ENCODE measurements at places on chromosomes 1 and 21. TPM values are rescaled to one million over a fixed set of nuclear protein-coding genes. Genes with fewer than 3 reads are reported as not detected.

DNA sequence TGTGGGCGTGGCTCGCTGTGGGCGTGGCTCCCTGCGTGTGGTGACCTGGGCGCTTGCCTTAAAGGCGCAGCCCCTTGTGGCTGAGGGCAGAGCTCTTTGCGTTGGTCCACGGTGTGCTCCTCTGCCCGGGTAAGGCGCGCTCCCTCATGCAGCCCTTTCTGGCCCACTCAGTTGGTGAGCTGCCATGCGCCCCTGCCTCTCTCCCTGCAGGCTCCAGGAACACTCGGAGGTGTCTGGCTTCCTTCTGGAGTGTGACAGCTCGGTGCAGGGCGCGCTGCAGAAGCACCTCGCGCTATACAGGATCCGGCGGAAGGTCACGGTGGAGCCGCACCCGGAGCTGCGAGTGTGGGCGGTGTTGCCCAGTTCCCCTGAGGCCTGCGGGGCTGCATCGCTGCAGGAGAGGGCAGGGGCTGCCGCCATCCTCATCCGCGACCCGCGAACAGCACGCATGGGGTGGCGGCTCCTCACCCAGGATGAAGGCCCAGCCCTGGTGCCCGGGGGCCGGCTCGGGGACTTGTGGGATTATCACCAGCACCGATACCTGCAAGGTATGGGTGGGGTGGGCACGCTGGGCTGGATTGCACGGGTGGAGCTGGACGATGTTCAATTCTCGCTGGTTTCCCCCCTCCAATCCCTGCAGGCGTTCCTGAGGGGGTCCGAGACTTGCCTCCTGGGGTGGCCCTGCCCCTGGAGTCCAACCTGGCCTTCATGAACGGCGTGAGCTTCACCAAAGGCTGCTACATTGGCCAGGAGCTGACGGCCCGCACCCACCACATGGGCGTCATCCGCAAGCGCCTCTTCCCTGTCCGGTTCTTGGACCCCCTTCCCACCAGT is 9.1 kb downstream of the IBA57 start:
- no peaks in the 10 kb centered on the region for H3K27me3 ChIP-seq
- peak; percentile 78 for DNase-seq
- no peaks in the 10 kb centered on the region for H3K36me3 ChIP-seq
- no peak overlapping the region for H3K4me3 ChIP-seq

The SPATA46 gene
- polyA plus RNA-seq: not detected

DNA sequence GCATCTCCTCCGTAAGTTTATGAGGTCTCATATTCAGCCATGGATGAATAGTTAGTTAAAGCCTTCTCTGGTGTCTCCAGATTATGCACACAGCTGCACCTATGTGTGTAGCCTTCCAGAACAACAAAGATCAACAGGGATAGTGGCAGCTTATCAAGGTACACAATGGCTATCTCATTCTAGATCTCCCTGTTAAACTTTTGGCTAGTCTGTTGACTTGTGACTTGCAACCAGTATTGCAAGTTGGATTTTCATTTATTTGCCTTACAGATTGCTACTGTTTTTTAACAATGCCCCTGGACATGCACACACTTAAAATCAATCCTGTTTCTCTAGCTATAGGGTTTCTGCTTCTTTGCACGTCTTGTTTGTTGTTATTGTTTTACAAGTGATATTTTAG is 363.2 kb downstream of the OMA1 start:
- no peak for DNase-seq
- H3K4me3 ChIP-seq: no peak overlapping the region
- H3K4me1 ChIP-seq: no peaks in the 10 kb centered on the region
- no peaks in the 10 kb centered on the region for H3K27me3 ChIP-seq
- no peak overlapping the region for H3K27ac ChIP-seq

DNA sequence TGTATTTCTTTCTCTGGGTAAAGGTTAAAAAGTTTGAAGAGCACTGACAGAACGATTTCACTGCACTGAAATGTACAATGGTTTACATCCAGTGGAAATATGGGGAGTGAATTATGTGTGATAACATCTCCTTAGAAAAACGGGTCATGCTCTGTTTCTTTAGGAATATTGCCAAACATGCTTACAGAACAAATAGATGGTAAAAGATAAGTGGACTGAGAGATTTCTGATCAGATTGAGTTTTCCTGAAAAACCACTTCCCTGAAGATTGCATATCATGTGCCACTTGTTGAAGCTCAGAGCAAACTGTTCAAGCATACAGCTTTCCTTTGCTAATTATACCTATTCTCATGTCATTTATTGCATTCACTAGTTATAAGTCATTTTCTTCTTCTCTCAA is 29.9 kb upstream of the DISP1 start:
- no peak overlapping the region for H3K27ac ChIP-seq
- no peak overlapping the region for H3K4me3 ChIP-seq
- no peaks in the 10 kb centered on the region for H3K4me1 ChIP-seq
- no peaks in the 10 kb centered on the region for H3K36me3 ChIP-seq
- no peaks in the 10 kb centered on the region for H3K27me3 ChIP-seq
- DNase-seq: no peak

- no peaks in the 10 kb centered on the region for H3K27me3 ChIP-seq
- no peak for DNase-seq
- H3K4me3 ChIP-seq: no peak overlapping the region
- no peaks in the 10 kb centered on the region for H3K36me3 ChIP-seq
- no peaks in the 10 kb centered on the region for H3K4me1 ChIP-seq
Measured at GRCh38 chr1:74396933-74397332, 115.5 kb downstream of the LRRC53 start.

The RAB13 gene
- 65.7 TPM for polyA plus RNA-seq

The CTSE gene
- 0.03 TPM for polyA plus RNA-seq

GRCh38 chr1:66644331-66644730 is 107.9 kb upstream of the DYNLT5 start:
- H3K27me3 ChIP-seq: no peaks in the 10 kb centered on the region
- no peak overlapping the region for H3K27ac ChIP-seq
- H3K4me1 ChIP-seq: no peaks in the 10 kb centered on the region

DNA sequence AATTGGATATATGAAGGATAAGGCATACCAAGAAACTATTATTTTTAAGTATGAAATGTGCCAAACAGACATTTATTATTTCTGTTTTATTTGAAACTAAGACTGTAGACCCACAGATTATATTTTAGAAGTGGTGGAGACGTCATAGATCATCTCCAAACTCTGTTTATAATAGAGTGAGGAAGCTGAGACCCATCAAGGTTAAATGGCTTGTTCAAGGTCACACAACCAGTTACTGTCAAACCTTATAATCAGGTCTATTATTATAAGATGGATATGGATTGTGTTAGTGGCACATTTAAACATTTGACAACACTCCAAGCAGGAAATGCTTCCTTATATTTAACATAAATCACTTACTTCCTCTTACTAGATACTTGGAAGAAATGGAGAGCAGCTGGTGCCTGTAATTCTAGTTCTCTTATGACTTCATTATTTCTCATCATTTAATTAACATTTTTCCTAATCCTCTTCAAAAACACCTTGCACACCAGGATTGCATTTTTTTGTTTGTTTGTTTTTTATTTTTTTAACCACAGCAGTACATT is 117.0 kb downstream of the NEK7 start:
- H3K27ac ChIP-seq: no peak overlapping the region
- H3K4me1 ChIP-seq: no peaks in the 10 kb centered on the region
- no peaks in the 10 kb centered on the region for H3K36me3 ChIP-seq
- no peak for DNase-seq

The CYP4A22 gene
- polyA plus RNA-seq: 0.03 TPM

The SERPINC1 gene
- 0.08 TPM for polyA plus RNA-seq

DNA sequence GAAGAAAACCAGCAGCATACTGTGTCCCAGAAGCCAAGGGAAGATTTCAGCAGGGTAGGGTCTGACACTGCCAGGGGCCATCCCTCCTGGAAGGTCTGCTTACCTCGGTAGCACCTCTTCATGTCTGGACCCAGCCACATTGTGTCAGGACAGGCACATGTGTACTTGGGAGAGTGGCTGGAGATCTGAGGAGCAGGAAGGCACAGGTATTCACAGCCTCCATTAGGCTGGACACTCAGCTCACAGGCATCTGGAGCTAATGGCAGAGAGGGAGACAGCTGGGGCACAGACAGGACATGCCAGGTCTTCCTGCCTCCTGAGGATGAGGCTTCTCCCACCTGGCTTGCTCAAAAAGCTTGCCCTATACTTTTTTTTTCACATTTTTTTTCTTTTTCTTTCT is 19.9 kb upstream of the MAGOH start:
- peaks cover 84% of the 10 kb centered on the region for H3K36me3 ChIP-seq
- no peaks in the 10 kb centered on the region for H3K4me1 ChIP-seq
- no peak for DNase-seq
- no peaks in the 10 kb centered on the region for H3K27me3 ChIP-seq
- no peak overlapping the region for H3K4me3 ChIP-seq
- H3K27ac ChIP-seq: no peak overlapping the region

DNA sequence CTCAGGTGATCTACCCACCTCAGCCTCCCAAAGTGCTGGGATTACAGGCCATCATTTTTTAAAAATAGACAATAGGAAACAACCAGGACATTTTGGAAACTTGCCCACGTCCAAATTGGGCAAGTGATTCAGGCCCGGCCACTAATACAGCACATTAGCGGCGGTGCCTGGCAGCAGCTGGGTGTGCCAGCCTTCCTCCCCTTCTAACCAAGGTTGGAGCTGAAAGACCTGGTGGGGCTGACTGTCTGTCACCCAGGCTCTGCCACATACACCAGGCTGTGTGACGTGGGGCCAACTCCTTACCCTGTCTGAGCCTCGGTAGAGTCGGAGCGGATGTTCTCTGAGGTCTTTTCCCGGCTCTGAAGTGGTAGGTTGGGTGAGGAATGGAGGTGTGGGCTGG is 29.6 kb upstream of the TMEM51 start:
- no peak overlapping the region for H3K27ac ChIP-seq
- no peak for DNase-seq
- no peaks in the 10 kb centered on the region for H3K4me1 ChIP-seq
- no peak overlapping the region for H3K4me3 ChIP-seq
- no peaks in the 10 kb centered on the region for H3K36me3 ChIP-seq

DNA sequence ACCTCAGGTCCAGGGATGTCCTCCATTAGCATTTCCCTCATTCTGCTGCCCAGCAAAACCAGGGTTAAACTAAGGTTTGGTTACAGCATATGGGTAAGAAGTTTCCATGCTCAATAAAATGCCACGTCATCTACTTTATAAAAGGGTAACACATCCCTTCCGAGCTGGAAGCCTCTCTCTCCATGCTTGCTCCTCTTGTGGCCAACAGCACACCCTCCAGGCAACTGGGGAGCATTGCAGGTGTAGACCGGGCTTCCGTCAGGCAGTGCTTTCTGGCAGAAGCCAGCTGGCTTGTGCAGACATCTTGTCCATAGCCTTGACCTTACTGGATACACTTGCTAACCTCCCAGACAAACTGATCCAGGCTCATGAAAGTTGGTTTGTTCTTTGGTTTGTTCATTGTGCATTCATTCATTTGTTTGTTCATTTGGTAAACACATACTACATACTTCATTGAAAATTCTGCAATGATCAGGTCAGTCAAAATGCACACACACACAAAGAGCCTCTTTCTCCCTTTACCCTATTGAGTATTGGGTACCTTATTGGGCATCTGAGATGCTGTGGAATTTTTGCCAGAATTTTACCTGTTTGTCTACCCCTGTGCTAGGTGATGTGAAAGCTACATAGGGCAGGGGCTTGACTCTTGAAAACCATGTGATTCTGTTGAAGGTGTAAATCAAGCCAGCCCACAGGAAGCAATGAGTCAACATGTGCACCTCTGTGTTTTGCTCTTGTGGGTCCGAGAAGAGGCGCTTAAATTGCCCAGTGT is 422.8 kb downstream of the CAMTA1 start:
- DNase-seq: peak; percentile 59
- H3K4me3 ChIP-seq: no peak overlapping the region
- H3K36me3 ChIP-seq: no peaks in the 10 kb centered on the region
- no peak overlapping the region for H3K27ac ChIP-seq
- no peaks in the 10 kb centered on the region for H3K4me1 ChIP-seq

DNA sequence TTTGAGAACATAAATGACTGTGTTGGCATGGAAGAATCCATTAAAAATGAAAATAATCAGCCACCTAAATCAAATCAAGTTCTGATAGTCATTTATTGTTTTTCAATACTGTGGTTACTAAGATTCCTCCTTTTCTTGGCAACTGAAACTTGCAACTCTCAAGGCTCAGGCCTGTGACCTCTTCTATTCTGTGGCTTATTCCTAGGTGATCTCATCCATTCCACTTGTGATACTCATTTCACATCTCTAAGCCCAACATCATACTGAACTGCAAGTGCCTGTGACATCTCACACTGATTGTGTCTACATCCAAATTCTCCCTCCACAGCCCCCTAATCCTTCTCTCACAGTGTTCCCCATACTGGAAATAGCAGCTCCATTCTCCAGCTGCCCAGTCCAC is 4.8 kb upstream of the ST6GALNAC5 start:
- H3K27me3 ChIP-seq: no peaks in the 10 kb centered on the region
- H3K4me3 ChIP-seq: no peak overlapping the region
- H3K27ac ChIP-seq: no peak overlapping the region
- no peak for DNase-seq
- no peaks in the 10 kb centered on the region for H3K4me1 ChIP-seq
- no peaks in the 10 kb centered on the region for H3K36me3 ChIP-seq

DNA sequence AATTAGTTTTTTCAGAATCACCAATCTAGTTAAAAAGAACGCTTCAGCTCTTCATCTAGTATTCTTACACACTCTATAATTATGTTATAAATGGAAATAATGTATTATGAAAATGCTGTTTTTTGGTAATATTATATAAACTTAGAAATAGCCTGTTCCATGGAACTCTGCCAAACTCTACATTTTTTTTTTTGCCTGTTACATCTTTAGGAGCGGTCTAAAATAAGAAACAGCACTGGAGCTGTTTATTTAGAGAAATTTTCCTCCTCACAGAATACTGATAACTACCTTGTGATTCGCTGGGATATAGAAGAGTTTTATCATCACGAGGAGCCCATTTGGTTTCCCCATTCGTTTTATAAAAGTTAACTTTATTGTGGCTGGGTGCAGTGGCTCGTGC is 58.5 kb downstream of the PKN2 start:
- H3K27ac ChIP-seq: no peak overlapping the region
- no peak for DNase-seq
- no peaks in the 10 kb centered on the region for H3K4me1 ChIP-seq
- H3K27me3 ChIP-seq: no peaks in the 10 kb centered on the region
- H3K4me3 ChIP-seq: no peak overlapping the region

DNA sequence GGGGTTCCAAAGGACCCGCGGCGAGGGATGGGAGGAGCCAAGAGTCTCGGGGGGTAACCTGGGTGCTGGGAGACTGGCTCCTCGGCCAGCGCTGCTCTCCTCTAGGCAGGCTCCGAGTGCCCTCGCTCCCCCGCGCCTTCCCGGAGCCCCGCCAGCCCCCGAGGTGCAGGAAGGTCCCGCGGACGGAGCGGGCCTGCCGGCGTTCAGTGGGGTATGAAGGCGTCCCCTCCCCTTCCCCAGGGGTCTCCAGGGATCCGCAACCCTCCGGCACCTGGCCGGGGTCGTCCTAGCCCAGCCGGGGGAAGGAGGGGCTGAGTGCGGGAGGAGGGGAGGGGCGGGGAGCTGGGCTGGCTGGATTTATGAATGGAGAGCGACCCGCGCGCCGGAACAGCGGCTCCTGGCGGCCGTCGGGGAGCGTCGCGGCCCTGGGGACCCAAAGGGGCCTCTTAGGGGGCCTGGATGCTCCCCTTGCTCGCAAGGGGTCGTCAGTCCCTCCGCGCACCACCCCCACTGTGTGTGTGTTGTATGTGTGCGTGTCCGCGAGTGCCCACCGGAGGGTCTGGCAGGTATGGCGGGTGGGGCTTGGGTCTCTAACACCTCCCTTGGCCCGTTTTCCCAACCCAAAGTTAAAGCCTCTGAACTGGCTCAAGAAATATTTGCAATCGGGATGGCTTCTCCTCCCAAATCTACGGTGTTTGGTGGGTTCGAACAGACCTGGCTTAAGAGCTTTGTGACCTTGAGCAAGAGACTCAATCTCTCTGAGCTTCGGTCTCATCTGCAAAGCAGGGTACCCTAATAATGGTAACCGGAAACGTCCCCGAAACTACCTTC is 642 bp downstream of the HCRTR1 start:
- H3K4me1 ChIP-seq: peaks cover 6% of the 10 kb centered on the region
- peak; percentile 88 for DNase-seq
- no peak overlapping the region for H3K27ac ChIP-seq
- peak overlapping the region; percentile 57 for H3K4me3 ChIP-seq
- no peaks in the 10 kb centered on the region for H3K36me3 ChIP-seq

All from H1 (cell line).